Large intestine (tissue), 12 donors: ENCODE measurements at places on chromosomes 1 and 21. TPM values are rescaled to one million over a fixed set of nuclear protein-coding genes. Genes with fewer than 3 reads are reported as not detected.

DNA sequence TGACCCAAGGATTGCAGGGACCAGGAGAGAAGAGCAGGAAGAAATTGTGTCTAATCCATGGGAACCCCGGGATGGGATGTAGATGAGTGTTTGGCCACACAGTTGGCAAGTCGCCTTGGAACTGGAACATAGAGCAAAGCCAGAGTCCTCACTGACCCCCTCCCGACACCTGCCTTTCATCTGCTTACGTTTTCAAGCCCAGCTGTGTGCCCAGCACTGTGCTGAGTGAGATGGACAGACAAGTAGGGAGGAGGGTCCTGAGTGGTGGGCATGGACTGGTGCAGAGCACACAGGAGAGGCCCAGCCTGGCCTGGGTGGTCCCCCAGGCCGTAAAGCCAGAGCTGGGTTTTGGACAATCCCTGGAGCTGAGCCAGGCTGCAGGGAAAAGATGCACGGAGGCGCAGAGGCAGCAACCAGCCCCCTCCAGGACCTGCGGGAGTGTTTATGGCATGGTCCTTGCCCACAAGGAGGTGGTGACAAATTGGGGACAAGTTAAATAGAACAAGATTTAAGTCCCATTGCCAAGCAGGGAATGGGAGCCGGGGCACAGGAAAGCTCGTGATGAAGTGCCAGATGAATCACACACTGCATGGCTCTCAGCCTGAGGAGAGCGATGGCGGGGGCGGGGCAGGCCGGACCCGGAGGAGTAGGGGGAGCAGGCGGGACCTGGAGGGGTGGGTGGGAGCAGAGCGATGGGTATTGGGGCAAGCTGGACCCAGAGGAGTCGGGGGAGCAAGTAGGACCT, 157.8 kb upstream of the VAMP3 start:
- DNase-seq, result no peak
- no peaks in the 10 kb centered on the region for H3K4me1 ChIP-seq
- no peaks in the 10 kb centered on the region for H3K36me3 ChIP-seq
- H3K27me3 ChIP-seq, result no peaks in the 10 kb centered on the region
- no peak overlapping the region for H3K27ac ChIP-seq

DNA sequence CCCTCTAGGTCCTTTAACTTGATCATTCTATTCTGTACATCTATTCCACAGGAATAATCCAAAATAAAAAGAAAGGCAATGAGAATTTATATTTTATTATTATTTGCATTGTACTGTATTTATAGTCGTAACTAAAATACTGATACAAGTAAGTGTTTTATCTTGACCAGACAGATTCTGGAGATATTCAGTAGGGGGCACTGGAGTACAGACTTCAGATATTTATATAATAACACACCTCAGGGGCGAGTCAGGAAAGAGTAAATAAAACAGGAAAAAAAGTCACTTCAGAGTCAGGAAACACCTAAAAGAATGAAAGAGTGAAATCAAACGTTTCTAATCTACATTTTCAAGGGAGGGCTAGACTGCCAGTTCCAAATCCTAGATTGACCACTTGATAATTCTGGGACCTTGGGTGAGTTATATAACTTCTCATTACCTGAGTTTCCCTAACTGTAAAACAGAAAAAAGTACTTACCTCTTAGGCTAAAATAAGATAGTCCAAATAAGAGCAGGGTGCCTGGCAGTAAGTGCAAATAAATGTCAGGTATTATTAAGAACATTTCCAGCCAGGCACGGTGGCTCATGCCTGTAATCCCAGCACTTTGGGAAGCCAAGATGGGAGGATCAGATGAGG, 31.1 kb upstream of the MTF1 start:
- peak; percentile 19 for DNase-seq
- peaks cover 45% of the 10 kb centered on the region for H3K36me3 ChIP-seq
- no peak overlapping the region for H3K4me3 ChIP-seq
- no peaks in the 10 kb centered on the region for H3K27me3 ChIP-seq
- H3K4me1 ChIP-seq, result no peaks in the 10 kb centered on the region

DNA sequence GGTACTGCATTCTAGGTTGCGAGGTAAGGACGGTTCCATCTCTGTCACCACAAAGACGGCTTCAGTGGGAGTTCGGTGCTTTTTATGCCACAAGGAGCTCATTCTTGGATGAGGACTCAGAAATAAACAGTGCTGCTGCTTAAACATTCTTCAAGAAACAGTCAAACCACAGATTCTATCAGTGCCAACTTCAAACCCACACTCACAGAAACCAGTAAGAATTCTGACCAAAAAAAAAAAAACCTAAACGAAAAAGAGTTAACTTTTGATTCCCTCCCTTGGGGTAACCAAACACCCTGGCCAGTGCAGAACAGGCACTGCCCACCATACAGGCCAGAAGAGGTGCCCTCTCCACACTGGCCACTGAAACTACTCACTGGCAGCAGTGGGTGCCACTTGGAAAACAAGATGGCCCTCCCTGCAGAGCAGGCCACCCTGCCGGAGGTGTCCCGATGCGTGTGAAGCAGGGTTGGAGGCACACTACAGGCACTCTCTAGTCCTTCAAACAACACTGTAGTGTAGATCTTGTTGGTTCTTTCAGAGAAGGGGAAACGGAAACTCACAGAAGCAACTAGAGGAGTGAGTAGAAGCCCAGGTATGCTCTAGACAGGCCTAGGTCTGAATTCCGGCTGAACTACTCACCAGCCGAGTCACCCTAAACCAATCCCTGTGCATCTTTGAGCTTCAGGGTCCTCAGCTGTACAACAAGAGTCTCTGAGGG, 87.3 kb upstream of the TLR5 start:
- H3K27me3 ChIP-seq, result no peaks in the 10 kb centered on the region
- peaks cover 6% of the 10 kb centered on the region for H3K4me1 ChIP-seq
- H3K27ac ChIP-seq, result no peak overlapping the region
- H3K36me3 ChIP-seq, result no peaks in the 10 kb centered on the region

Gene RAB7B
- 5.4 TPM for polyA plus RNA-seq

DNA sequence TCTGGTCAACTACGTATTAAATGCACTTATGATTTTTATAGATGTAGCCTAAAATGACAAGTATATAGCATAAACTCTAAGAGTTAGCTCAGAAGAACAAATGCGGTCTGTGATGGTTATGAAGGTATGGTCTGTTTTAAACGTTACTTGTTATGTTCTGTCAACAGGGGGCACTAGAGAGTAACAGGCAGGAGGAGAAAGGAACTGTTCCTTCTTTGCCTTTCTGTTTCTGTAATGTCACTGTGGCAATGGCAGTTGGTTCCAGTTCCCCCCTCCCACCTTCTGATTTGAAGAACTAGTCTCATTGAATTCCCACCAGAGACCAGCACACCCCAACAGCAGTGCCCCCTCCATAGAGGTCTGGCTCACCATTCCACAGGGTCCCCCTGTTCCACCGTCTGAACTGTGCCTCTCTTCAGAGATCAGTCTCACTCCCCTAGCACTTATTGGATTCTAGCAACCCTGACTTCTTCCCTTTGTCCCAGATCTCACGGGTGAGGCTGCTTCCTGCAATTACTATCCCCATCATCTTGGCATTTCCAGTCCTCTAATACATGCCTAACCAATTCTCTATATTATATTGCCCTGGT, 14.0 kb downstream of the KRTAP24-1 start:
- no peaks in the 10 kb centered on the region for H3K27me3 ChIP-seq
- peaks cover 5% of the 10 kb centered on the region for H3K4me1 ChIP-seq
- H3K27ac ChIP-seq, result peak overlapping the region; percentile 38
- no peak for DNase-seq
- H3K36me3 ChIP-seq, result no peaks in the 10 kb centered on the region
